Stimulated activated CD4-positive, alpha-beta T cell treated with anti-CD3 and anti-CD28 coated beads, Interleukin-2, amount 100 ng/mL, for 48 hours (primary cell): ENCODE measurements at places on chromosomes 13 and 19.

DNA sequence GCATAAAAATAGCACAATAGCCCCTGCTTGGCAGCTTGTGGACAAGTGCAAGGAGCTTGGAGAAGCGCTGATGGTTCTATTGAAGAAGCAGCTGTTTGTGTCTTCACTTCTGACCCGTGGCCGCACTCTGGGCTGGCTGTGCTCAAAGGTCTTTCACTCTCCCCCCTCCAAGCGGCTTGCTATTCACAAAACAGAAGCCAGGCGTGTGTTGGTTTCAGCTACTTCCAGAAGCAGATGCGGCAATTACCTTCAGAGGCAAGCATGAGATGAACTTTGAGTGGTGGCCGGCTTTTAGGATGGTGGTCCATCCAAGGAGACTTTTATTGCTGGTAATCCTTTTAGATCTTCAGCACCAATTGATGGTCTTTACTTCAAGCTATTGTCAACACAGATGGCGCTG lies 188.5 kb upstream of the ARGLU1 start:
- no peak for DNase-seq

DNA sequence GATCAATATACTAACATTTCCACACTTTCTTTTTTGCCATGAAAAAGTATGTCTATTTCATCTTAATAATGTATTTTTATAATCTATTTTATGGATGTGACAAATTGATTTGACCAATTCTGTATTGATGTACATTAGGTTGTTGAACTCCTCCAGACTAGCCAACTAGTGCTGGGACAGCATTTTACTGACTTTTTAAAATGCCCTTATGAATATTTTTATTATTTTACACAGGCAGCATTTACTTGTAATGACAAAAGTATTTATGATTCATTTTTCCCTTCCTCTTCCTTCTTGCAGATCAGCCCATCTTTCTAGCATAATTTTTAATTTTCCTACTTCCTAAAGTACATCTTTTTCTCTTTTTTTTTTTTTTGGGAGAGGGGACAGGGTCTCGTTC lies 918 bp upstream of the FUZ start:
- no peak for DNase-seq

GRCh38 chr13:114063545-114064449 lies 68.6 kb downstream of the RASA3 start:
- no peak for DNase-seq

DNA sequence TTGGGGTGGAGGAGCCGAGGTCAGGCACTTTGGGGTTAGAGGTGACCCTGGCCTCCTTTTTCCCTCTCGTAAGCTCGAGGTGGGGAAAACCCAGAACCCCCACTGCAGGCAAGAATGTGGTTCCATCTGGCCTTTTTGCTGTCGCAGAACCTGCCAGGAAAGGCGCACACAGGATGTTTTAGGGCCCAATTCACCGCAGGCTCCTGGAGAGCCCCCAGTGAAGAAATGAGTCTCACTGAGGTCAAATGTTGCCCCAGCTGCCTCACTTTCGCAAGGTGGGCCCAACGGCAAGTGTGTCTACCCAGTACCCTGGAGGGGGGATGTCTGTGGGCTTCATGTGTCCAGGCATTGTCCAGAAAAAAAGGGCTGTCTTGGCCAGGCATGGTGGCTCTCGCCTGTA lies 61.8 kb downstream of the PEX11G start:
- peak; percentile 15 for DNase-seq

GRCh38 chr13:112435973-112436372 lies 59.8 kb downstream of the SPACA7 start:
- no peak for DNase-seq

GRCh38 chr19:51462681-51463080 lies 4.4 kb upstream of the SIGLEC8 start:
- no peak for DNase-seq

GRCh38 chr19:48059331-48059730 lies 15.5 kb upstream of the CABP5 start:
- no peak for DNase-seq

DNA sequence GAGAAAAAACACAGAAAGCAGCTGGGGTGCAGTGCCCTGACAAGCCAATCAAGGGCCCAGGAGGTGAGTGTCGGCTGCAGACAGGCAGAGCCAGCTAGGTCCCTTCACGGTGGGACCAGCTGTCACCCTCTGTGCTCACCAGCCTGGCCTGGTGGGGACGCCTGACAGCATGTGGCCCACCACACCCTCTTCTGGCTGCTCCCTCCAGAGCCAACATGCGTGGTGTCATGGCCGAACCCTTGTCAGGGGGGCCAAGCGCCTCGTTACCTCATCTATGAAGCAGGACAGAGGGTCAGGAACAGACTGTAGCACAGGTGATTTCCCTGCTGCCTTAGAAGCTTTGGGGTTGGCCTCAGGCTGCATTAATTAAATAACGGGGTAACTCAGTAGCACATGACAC lies 40.0 kb upstream of the ISYNA1 start:
- no peak for DNase-seq

GRCh38 chr13:25887962-25888655 lies 163.7 kb downstream of the SHISA2 start:
- DNase-seq: no peak

DNA sequence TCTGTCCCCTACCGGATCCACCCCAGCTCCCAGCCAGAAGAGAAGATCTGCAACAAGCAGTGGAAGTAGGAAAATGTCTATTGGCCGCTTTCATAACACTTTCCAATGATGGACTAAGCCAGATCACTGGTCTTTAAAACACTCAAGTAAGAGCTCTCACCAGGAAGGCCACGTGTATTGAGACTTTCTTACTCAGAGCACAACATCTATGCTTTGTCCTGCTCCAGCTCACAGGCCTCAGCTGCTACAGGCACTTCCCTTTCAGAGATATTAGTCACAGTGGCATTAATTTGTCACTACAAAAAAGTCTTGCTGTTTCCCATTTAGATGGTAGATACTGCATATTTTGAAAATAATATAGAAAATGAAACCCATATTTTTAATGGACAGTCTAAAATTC lies 164.2 kb downstream of the ABCC4 start:
- no peak for DNase-seq

GRCh38 chr19:6209233-6209632 lies 70.5 kb downstream of the MLLT1 start:
- no peak for DNase-seq

GRCh38 chr19:42573642-42574041 lies 21.1 kb downstream of the CEACAM8 start:
- no peak for DNase-seq

DNA sequence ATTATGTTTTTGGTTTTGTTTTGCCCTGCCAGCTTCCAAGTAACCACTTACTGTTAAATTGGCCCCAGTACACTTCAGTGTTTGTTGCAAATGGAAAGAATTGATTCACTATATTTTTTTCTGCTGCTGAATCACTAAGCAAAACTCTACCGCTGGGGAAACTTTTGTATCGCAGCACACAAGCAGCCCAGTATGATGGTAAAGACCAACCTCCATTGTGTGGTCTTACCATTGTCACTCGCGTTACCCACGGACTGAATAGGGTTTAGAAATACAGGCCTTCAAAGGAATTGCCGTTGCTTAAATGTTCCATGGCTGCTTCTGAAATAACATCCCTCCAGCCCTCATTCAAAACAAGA lies 7.9 kb downstream of the SPATA13 start:
- DNase-seq: no peak

- no peak for DNase-seq
These were observed 327.8 kb downstream of the ATP8A2 start for GRCh38 chr13:25699600-25699999.

DNA sequence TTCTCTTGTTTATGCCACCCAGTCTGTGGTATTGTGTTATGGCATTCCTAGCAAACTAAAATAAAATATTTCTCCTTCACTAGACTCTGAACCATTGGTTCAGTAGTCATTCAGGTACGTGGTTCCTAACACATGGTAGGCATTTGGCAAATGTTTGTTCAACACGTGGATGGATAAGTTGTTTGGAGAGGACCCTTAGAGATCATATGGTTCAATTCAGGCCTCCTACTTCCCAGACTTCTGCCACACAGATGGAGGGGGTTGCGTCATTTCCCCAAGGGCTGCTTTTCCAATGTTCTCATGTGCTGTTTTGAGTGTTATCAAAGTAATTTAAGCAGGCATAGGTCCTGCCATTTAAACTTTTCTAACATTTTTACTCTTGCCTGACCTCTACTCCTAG lies 6.7 kb downstream of the CXCL17 start:
- no peak for DNase-seq

- DNase-seq: no peak
These were observed 58.6 kb upstream of the WASF3 start for GRCh38 chr13:26498656-26499601.

DNA sequence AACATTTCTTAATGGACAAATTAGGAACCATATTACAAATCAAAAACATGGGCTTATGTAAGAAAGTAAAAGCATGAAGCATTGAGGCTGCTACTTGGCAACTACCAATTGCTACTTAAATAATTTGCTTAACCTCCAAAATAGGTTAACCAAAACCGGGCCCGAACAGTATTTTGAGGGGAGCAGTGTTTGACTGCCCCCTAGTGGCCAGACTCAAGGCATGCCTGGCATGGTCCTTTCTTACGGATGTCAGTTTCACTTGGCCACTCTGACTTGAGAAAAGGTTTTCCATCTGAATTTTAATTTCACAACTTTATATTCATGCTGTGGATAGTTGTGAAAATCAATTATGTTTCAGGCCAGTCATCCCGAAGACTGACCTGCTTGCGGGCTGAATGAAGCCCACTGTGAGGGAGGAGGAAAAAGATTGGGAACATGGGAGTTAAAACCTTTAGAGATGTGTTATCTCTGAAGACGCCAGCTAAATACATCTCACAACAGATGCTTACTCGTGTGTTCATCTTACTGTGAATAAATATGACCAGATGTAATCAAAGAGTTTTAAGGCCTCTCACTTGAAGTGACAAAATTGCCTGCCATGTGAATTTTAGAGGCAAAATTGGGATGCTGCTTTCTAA lies 2.9 kb downstream of the RXFP2 start:
- DNase-seq: peak; percentile 69

GRCh38 chr19:15971224-15971780 lies 22.5 kb downstream of the OR10H4 start:
- DNase-seq: no peak

- DNase-seq: no peak
These were observed 72.7 kb downstream of the KATNAL1 start for GRCh38 chr13:30234619-30235162.

- DNase-seq: no peak
These were observed 844.9 kb downstream of the OLFM4 start for GRCh38 chr13:53873558-53873957.

DNA sequence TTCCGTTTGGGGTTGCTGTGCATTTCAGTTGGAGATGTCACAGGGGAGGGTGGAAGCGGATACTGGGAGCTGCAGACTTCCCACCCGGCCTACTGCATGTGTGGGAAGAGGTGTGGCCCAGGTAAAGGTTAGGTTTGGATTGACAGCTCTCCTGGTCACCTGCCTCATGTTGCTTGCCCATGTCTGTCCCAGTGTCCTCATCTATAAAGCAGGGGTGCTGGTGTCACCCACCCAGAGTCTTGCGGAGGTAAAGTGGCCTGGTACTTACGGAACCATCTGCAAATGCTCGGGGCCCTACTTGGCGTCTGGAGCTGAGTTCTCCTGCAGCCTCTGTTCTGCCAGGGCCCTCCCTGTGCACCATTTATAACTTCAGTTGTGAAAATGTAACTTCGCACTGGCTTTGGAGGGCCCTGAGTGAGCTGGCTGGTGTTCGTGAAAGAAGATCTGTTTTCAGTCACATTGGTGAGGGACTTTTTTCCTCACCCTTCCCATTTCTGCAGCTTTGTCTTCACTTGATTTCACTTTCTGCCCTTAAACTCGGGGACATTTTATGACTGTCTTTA lies 65.1 kb upstream of the TEX29 start:
- no peak for DNase-seq

GRCh38 chr13:53005626-53006025 lies 23.0 kb upstream of the OLFM4 start:
- DNase-seq: no peak

DNA sequence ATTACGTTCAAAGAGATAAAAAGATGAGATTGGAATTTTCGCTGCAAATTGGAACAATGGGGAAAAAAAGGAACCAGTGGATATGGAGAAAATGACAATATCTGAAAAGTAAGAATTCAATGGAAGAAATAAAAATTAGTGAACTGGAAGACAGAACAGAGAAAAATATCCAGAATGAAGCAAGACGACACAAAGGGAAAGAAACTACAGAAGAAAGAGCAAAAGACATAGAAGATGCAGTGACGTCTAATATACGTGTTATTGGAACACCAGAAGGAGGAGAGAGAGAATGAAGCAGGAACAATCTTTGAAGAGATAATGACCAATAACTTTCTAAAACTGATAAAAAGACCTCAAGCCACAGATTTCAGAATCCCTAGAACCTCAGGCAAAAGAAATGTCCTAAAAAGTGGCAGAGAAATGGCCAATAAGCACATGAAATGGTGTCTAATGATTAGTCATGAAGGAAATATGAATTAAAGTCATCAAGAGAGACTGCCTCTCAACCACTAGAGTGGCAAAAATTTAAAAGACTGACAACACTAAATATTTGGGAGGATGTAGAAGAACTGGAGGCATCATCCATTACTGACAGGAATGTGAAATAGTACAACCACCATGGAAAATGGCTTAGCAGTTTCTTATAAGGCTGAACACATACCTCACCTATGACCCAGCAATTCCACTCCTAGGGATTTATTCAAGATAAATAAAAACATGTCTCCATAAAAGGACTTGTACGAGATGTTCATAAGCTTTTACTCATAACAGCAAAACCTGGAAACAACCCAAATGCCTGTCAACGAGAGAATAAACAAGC lies 56.5 kb downstream of the GADD45B start:
- no peak for DNase-seq

GRCh38 chr13:33135097-33135496 lies 118.9 kb downstream of the KL start:
- DNase-seq: no peak

DNA sequence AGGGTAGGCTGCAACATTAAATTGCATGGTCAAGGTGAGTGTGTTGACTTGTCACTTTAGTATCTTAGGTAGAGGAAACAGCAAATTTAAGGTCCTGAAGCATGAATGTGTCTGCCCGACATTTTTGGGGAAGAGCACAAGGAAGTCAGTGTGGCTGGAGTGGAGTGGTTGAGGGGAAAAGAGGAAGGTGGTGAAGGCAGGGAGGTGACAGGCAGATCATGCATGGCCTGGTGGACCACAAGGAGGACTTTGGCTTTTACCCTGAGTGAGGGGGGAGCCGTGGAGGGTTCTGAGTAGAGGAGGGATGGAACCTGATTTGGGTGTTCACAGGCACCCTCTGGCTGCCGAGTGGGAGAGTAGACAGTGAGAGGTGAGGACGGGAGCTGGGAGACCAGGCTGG lies 168.0 kb downstream of the IER2 start:
- DNase-seq: no peak

DNA sequence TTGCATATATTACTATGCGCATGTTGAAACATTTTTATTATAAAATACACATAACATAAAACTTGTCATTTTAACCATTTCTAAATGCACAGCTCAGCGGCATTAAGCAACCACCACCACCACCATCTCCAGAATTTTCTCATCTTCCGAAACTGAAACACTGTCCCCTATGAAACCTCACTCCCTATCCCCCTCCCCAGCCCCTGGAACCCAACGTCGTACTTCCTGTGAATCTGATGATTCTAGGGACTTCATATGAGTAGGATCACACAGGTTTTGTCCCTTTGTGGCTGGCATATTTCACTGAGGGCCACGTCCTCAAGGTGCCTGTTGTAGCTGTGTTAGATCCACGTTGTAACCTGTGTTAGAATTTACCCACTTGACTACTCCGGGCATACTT lies 716 bp upstream of the MAP2K2 start:
- no peak for DNase-seq

- DNase-seq: no peak
These were observed 2.8 kb downstream of the GFY start for GRCh38 chr19:49427855-49428546.

- no peak for DNase-seq
These were observed 10.9 kb upstream of the CBY2 start for GRCh38 chr13:45691251-45691650.
